ENCODE measurements at places on chromosomes 1 and 21.

- DNase-seq, result no peak
These were observed 8.2 kb upstream of the LAPTM5 start for GRCh38 chr1:30765556-30766434.

DNA sequence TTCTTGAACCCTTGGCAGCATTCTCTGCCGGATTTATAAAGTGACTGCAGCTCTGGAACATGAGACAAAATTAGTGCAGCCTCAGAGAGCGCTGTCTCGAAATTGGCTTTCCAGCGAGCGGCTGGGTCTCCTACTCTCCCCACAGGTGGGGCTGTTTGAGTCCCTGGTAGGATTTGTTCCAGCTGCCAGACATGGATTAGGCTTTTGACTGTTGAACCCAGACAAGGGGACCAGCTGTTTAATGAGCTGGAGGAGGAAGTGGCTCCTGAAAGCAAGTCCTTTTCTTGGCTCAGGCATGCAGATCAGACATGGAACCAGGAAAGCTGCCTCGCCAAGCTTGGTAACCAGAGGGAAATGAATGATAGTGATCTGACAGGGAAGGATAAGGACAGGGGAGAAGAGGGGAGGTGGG, 69.6 kb downstream of the UBIAD1 start:
- DNase-seq, result no peak

DNA sequence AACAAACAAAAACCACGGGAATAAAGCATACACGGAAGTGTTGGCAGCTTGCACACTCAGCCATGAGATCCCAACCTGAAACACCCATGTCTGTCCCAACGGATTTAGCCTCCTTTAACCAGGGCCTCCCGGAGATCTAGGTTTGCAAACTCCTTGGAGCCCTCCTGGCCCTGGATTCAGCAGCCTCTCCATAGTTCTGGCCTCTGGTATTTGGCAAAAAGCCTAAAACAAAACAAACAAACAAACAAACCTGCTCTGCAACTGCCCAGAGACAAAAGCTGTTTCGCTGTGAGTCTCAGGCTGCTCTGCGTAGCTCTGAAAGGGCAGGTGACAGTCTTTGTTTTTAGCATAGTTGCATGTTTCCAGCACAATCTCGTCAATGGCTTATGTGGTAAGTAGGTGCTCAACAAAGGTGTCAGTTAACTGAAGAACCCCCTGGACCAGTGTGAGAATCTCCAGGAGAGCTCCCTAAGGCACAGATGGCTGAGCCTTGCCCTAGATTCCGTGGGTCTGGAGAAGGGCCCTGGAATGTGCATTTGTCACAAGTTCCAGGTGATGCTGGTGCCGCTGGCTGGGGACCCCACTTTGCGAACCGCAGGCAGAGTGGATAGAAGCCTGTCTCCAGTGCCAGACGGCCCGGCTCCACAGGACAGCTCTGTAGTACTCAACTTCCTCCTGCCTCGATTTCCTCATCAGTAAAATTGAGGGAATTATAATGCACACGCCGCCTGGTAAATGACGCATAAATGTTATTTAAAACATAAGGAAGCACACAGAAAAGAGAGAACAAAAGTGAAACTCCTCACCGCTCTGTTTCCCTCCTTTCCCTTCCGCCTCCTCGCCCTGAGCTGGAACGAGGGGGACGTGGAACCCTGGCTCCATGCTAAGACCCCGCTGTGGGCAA, 86.2 kb downstream of the RIPK4 start:
- no peak for DNase-seq

DNA sequence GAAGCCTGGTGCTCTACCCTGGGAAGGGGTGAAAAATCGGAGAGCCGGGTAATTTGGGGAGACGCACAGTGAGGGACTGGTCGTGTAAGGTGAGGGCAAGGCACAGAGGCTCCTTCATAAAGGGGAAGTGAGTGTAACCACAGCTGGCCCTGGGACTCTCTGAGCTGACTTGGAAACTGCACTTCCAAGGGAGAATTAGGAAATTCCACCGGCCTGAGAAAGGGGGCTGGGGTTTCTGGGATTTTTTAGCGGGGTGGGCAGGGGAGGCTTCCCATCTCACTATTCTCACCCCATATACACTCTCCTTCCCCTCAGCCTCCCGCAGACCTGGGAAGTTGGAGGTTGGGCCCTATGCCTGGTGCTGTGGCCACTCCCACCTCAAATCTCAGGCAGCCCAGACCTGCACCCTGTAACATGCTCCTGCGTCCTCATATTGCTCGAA, 88.3 kb upstream of the IPO9 start:
- DNase-seq, result no peak

- no peak for DNase-seq
These were observed 1.4 kb downstream of the TTC39A start for GRCh38 chr1:51328926-51329325.

DNA sequence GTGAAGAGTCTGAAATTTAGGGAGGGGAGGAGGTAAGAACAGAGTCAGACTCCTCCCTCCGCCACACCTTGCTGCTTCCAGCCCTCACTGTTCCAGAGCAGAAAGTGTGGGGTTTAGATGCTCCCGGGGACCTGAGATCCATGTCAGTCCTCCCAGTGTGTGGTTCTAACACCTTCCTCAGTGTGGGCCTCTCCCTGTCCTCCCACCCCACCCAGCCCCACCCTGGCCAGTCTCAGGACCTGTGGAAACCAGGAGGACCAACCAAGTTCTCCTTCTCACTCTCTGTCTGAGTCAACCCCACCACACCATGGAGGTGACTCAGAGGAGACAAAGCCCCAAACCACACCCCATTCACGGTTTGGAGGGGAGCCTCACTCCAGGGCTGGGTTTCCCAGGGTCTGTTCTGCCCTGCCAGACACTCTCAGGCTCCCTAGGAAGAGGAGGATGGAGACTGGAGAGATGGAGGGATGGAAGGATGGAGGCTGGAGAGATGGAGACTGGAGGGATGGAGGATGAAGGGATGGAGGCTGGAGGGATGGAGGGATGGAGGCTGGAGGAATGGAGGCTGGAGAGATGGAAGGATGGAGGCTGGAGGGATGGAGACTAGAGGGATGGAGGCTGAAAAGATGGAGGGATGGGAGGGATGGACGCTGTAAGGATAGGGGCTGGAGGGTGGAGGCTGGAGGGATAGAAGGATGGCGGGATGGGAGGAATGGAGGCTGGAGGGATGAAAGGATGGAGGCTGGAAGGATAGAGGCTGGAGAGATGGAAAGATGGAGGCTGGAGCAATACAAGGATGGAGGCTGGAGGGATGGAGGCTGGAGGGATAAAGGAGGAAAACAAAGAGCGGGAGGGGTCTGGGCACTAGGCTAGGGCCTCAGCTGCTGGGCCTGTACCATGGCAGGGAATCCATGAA, 100.9 kb upstream of the RUNX3 start:
- DNase-seq, result no peak

DNA sequence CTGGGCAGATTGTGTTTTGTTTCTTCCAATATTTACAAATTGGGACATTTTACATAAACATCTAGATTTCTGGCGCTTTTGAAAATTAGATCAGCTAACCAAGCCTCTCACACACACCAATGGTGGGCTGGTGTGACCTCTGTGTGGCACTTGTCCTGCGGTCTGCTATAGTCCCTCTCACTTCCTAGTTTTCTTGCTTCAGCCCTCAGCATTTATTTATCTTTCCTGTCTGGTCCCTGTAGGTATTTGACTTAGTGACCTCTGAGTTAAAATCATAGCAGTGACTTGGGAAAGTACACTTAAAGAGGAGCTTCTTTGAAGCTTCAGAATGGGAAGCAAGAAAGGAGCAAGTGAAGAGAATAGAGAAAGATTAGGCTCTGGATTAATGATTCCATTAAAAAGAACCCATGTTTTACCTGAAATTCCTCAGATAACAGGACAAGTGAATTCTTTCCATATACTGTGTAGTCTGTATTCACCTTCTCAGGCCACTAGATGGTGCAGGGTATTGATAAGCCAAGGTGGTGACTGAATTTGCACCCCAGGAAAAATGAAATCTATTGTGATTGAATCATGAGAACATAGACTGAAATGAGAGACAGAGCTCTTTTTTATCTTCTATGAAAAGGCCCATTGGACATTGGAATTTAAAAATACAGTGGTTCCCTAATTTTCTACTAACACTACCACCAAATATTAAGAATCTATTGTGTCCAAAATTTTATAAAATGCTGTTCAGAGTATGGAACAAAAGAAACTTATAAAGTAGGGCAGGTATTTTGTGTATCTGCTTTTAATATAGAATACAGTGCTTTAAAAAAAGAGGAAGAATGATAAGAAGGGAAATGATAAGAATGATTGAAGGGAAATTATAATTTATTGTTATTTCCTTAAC, 7.1 kb upstream of the DIPK1A start:
- no peak for DNase-seq

- no peak for DNase-seq
These were observed 14.0 kb downstream of the DEGS1 start for GRCh38 chr1:224196813-224197600.

DNA sequence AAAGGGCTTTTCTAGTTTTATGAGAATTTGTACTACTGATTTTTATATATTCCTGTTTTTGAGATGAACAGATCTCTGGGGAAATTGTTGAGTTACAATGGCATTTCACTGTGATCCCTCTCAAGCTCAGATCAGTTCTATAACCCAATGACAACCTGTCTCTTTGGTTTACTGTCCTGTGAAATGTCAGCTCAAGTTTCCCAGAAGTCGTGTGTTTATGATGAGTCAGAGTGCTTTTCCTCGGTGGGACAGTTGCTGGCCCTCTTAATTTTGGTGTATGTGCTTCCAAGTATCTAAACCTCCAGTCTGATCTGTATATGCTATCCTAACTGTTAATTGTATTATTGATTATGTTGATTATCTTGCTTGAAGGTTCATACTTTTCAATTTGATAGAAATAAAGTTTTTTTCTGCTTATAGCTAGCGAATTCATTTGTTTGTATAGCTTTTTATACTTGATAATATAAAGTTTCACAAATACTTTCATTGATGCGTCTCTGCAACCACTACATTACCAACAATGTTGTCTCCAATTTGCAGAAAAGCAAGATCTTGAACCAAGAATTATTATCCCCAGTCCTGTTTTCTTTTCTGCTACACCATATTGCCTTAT, 77.5 kb upstream of the DNAJC6 start:
- DNase-seq, result no peak

DNA sequence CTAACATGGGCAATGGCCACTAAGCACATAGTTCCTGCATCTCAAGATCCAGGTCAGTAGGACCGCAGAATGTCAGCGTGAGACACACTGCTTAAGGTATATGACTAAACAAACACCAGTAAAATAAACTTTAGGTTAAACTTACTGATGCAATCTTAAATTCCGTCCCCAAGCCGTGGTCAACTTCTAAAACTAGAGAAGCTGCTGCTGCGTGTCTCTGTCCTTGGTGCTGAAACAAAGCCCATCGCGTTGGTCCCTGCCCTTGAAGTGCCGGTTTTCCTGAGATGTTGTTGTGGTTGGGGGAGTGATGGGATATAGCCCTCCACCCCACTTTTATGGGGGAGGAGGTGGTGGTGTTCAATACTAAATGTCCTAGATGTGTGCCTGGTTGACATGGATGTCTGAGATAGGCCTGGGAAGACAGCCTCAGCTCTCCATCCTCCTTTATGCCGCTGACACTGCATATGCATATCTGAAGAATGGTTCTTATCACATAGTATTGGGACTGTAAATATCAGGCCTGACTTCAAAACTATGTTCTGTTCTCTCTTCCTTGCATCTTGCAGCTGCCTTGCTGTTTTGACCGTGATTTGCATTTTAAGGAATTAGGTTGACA, 72.0 kb upstream of the KCNA3 start:
- no peak for DNase-seq

DNA sequence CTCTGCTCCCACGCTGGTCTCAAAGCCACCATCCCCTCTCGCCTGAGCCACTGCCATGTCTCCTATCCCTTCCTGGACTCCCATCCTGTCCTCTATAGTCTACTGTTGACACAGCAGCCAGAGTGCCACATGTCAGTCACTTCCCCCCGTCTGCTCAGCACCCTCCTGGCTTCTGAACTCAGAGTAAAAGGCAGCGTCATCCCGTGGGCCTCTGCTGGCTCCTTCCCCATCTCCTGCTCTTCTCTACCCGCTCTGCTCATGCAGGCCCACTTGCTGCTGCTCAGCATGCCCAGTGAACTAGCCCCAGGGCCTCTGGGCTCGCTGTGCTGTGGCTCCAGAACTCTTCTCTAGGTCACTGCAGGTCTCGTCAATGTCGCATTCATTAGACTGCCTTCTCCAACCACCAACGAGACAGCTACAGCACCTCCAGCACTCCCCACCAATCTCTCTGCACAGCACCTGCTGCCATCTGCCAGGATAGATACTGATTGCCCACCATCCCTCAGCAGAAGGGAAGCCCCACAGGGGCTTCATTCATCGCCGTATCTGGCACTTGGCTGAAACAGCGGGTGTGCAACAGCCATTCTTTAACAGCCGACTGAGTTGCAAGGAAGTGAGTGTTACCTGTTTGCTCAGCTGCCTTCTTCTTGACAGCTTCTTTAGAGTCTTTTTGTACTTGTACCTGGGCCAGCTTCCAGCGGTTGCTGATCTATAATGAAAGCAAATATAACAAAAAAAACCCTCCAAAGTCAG, 11.8 kb upstream of the SRM start:
- peak; percentile 31 for DNase-seq

DNA sequence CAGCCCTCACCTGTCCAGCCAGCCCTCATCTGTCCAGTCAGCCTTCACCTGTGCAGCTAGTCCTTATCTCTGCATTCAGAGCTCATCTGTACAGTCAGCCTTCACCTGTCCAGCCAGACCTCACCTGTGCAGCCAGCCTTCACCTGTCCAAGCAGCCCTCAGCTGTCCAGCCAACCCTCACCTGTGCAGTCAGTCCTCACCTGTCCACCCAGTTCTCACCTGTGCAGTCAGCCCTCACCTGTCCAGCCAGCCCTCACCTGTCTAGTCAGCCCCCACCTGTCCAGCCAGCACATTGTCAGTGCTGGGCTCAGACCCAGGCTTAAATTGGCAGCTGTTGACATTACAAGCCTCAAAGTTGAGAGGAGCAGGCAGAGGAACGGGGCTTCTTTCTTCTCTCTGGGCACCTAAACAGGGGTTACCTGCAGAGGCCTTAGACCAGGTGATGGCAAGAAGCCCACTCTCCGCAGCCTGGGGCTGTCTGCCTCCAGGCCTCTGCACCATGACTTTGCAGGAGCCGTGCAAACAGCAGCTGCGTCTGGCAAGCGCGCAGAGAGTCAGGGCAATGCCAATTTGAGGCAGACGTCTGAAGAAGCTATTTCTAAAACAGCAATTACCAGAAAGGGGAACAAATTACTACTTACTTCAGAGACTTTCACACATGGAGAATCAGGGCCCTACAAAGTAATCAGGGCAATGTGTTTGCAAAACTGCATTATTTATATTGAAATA, 506.1 kb downstream of the NPHP4 start:
- DNase-seq, result no peak

GRCh38 chr21:14693997-14694396, 147.9 kb upstream of the SAMSN1 start:
- DNase-seq, result no peak

DNA sequence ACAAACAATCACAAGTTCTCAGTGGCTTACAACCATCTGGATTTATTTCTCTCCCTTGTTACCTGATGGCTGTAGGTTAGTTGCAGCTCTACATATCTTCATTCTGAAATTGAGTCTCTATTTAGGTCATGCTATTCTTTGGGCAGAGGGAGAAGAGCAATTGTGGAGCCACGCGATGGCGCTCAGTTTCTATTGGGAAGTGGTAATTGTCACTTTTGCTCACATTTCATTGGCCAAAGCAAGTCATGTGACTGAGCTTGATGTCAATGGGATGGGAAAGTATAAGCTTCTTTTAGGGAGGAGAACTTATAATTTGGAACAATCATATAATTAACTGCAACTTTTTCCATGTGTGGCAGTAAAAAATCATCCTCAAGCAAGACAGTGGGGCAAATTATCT, 166.5 kb downstream of the LMO4 start:
- no peak for DNase-seq

All from NCI-H187 (cell line).